Natural killer cell (primary cell): ENCODE measurements at places on chromosomes 1 and 21. TPM values are rescaled to one million over a fixed set of nuclear protein-coding genes. Genes with fewer than 3 reads are reported as not detected.

GRCh38 chr1:102872526-102872925 lies 235.8 kb downstream of the COL11A1 start:
- H3K4me1 ChIP-seq: no peaks in the 10 kb centered on the region
- H3K4me3 ChIP-seq: no peak overlapping the region
- H3K27ac ChIP-seq: no peak overlapping the region
- H3K27me3 ChIP-seq: no peaks in the 10 kb centered on the region

GRCh38 chr1:214122110-214122509 lies 134.3 kb downstream of the PROX1 start:
- no peaks in the 10 kb centered on the region for H3K36me3 ChIP-seq
- DNase-seq: no peak
- H3K4me1 ChIP-seq: no peaks in the 10 kb centered on the region
- no peak overlapping the region for H3K4me3 ChIP-seq
- H3K27me3 ChIP-seq: no peaks in the 10 kb centered on the region

Gene KCNA2
- 0.26 TPM for total RNA-seq

Gene PLA2G2D
- not detected for total RNA-seq

DNA sequence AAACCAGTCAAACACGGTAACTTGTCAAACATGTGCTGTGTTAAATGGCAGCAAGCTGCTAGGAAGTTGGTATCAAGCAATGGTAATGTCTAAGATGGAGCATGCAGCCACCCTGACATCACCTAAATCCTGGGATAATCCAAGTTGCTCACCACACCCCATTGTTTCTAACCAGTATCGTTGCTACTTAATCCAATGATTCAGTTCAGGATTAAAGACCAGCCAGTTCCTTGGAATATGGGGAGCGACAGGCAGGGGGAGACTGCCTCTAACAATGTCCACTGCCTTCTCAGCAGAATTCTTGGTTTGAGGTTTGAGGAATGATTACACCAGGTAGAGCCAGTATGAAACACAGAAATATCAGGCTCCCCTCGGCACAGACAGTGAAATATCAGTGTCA lies 122.1 kb upstream of the IFFO2 start:
- peaks cover 82% of the 10 kb centered on the region for H3K36me3 ChIP-seq
- DNase-seq: no peak
- no peak overlapping the region for H3K27ac ChIP-seq
- H3K27me3 ChIP-seq: no peaks in the 10 kb centered on the region

DNA sequence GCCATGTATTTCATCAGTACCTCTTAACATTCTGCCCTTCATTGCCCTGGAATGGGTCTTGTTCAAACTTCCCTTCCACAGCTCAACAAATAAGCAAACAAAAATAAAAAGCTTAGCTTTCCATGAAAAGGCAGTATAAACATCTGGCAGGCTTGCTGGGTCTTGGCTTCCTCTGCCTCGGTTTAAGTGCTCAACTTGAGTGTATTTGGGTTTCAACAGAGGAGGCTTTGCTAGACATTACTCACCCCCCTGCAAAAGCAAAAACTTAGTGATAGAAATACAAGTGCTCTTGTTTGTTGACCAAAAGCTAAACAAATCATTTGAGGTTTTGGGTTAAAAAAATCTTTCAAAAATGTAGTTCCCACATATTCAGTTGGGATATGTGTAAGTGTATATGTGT lies 518.5 kb downstream of the PLPP3 start:
- H3K4me3 ChIP-seq: no peak overlapping the region
- H3K27me3 ChIP-seq: no peaks in the 10 kb centered on the region
- no peaks in the 10 kb centered on the region for H3K4me1 ChIP-seq

DNA sequence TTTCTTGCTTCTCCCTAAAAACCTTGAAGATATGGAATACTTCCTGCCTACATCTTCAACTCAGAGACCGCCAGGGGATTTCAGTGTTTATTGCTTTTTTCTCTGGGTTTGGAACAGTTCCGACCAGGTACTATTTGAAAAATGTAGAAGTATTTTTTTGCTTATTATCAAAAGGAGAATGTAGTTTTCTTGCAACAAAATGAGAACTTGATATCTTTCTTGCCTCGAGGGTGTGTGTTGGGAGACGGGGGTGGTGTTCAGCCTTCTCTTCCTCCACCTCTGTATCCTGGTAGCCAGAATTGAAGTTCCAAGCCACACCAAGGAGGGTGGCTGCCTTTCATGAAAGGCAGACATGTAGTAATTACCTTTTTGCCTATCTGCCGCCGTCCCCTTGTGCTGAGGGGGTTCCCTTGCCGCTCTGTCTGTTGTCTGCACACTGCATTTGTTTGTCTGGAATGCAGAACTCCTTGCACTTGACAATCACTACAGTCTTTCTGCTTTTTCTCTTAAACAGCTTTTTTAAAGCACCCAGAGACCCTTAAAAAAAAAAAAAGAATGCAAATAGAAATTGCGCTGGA lies 212.1 kb downstream of the PBX1 start:
- H3K27ac ChIP-seq: no peak overlapping the region
- H3K4me3 ChIP-seq: no peak overlapping the region
- no peaks in the 10 kb centered on the region for H3K36me3 ChIP-seq
- H3K4me1 ChIP-seq: peaks cover 20% of the 10 kb centered on the region
- no peak for DNase-seq

GRCh38 chr21:46097336-46098293 lies at the start of gene COL6A2:
Gene COL6A2 (plus strand): TSS chr21:46098112.
- H3K4me1 ChIP-seq: peaks cover 27% of the 10 kb centered on the region
- H3K27me3 ChIP-seq: peaks cover 11% of the 10 kb centered on the region
- no peaks in the 10 kb centered on the region for H3K36me3 ChIP-seq

DNA sequence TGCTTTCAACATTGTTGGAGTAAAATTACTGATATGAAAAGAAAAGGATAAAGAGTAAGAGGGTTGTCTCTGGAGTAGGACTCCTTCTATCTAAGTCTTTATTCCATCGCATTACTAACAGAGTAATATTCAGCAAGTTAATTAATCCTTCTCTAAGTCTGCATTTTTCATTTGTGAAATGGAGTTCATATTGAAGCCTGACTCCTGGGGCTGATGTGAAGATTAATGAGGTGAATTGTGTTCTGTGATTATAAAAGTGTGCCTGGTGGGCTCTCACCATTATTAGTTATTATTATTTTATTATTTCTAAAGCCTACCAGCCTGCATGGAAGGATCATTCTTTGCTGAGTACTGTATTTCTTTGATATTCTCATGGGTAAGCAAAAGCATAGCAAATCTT lies 1096.7 kb downstream of the KCNT2 start:
- no peaks in the 10 kb centered on the region for H3K27me3 ChIP-seq
- H3K36me3 ChIP-seq: no peaks in the 10 kb centered on the region
- no peaks in the 10 kb centered on the region for H3K4me1 ChIP-seq
- no peak overlapping the region for H3K4me3 ChIP-seq
- no peak for DNase-seq

- H3K27me3 ChIP-seq: no peaks in the 10 kb centered on the region
- no peaks in the 10 kb centered on the region for H3K36me3 ChIP-seq
Observed at GRCh38 chr1:227901906-227902640, 45.7 kb downstream of the WNT9A start.

Gene ACTL8
- not detected for total RNA-seq

- no peaks in the 10 kb centered on the region for H3K4me1 ChIP-seq
- no peaks in the 10 kb centered on the region for H3K27me3 ChIP-seq
- no peak for DNase-seq
- no peak overlapping the region for H3K27ac ChIP-seq
- no peak overlapping the region for H3K4me3 ChIP-seq
Observed at GRCh38 chr1:113333056-113333455, 57.3 kb upstream of the MAGI3 start.

Gene CBR3
- 0.95 TPM for total RNA-seq

- H3K4me3 ChIP-seq: no peak overlapping the region
- DNase-seq: no peak
- H3K27ac ChIP-seq: no peak overlapping the region
- H3K4me1 ChIP-seq: no peaks in the 10 kb centered on the region
- no peaks in the 10 kb centered on the region for H3K27me3 ChIP-seq
- no peaks in the 10 kb centered on the region for H3K36me3 ChIP-seq
Observed at GRCh38 chr1:23246274-23246673, 29.0 kb upstream of the HTR1D start.

Gene SLC9C2
- total RNA-seq: not detected

DNA sequence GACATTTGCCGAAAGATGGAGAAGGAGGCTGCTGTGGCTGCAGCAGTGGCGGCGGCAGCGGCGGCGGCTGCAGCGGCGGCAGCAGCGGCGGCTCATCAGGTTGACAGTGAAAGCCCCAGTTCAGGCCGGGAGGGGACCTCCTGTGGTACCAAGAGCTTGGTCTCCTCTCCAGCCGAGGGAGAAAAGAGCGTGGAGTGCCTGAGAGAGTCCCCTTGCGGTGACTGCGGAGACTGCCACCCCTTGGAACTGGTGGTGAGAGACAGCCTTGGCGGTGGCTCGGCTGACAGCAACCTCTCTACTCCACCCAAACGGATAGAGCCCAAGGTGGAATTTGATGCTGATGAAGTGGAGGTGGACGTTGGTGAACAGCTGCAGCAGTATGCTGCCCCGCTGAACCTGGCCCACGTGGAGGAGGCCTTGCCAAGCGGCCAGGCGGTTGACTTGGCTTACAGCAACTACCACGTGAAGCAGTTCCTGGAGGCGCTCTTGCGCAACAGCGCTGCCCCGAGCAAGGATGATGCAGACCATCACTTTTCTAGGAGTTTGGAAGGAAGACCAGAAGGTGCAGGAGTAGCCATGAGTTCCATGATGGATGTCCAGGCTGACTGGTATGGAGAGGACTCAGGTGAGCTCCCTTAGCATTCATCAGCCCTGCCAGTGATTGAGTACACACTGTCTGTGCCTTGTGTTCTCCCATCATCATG lies 6.3 kb downstream of the ZBTB8B start:
- no peaks in the 10 kb centered on the region for H3K36me3 ChIP-seq
- H3K4me1 ChIP-seq: no peaks in the 10 kb centered on the region
- no peak overlapping the region for H3K4me3 ChIP-seq
- peaks cover 6% of the 10 kb centered on the region for H3K27me3 ChIP-seq
- no peak overlapping the region for H3K27ac ChIP-seq
- no peak for DNase-seq

Gene F3
- total RNA-seq: not detected

GRCh38 chr1:172967936-172968335 lies 82.8 kb downstream of the TNFSF18 start:
- no peaks in the 10 kb centered on the region for H3K4me1 ChIP-seq
- no peaks in the 10 kb centered on the region for H3K27me3 ChIP-seq
- H3K4me3 ChIP-seq: no peak overlapping the region

Gene CAPN8
- 6.7 TPM for total RNA-seq
